ENCODE measurements at places on chromosomes 3 and 15.
A peak's percentile ranks its signal among the peaks of the same experiment; 100 is the strongest.

DNA sequence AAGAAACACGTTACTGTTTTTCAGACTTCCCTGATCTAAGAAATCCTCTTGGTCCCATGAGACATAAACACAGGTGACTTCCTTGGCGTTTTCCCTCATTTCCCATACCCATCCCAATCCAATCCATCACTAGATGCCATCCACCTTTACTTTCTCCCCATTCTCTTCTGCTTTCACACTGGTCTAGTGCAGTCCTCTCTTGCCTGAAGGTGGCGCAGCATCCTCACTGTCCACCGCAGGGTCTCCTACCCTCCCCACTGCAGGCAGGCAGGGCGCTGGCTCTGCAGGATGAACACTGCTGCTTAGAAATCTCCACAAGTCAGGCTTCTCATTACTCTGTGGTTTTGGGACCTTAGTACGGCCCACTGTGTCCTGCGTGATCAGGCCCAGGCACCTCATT, 58.2 kb downstream of the RAB7A start:
- DNase-seq: peak; percentile 30

DNA sequence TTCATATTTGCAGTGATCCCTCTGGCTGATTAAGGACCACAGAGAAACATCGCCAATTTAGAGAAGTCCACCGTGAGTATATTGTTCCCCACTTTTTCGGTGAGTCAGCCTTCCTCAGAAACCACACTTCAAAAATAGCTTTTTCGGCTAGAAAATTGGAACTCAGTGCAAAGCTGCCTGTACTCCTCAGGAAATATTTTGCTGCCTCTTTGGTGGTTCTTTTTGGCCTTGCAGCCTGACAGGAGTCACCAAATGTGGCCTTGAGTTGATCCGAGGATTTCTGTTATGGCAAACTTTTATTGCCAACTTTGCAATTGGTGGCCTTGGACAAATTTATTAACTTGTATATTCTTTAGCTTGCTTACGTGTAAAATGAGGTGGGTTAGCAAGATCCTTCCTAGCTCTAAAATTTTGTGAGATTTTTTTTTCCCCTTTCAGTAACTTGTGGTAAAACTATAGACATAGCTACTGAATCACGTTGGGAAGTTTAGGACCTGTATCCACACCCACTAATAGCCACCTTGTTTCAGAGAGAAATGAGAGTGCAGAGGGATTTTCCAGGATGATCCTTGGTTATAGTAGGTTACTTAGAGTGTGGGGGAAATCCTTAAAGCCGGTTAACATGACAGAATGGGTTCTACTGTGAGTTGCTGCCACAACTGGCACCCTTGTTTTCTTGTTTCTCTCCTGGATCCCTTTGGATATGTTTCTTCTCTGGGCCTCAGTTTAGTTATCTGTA, 9.9 kb downstream of the ARL6IP5 start:
- no peak for DNase-seq

DNA sequence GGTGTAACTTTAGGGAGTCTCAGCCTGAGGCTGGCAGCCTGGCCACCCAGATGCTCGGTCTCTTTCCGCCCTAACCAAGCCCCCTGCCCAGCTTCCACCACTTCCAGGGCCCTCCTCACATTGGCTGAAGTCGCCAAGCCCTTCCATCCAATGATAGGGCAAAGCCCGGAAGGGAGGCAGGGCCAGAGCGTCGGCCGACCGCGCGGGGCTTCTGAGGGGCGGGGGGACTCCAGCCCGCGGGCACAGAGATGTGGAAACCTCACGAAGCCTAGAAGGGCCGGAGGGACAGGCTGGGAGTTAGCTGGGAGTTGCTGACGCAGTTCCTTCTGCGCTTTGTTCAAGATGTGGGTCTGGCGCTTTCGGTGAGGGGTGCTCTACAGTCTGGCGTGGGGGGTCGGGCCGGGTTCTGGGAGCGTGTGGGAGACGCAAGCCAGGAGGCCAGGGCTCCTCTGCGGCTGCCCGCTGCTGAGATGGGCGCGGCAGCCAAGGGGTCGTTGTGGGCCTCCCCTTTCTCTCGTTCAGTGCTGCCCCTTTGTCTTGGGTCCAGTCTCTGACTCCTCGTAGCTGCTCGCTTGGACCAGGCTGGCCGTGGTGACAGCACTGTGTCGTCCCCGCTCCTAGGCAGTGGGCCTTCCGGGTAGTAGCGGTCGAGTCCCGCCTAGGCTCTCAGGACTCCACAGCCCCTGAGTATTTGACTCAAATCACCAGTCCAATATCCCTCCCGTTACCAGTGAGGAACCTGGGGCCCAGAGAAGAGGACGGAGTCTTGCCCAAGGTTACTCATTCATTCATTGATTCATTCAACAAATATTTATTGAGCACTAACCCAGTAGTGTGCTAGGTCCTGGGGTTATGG, at the start of gene ZNF660:
TSS of gene ZNF660 (plus strand) at position 319 of the 856 bp plus-strand sequence. CDS start 9,230 bp downstream, outside the sequence.
- DNase-seq: no peak

GRCh38 chr3:153215966-153216365, 53.9 kb downstream of the RAP2B start:
- DNase-seq: no peak

DNA sequence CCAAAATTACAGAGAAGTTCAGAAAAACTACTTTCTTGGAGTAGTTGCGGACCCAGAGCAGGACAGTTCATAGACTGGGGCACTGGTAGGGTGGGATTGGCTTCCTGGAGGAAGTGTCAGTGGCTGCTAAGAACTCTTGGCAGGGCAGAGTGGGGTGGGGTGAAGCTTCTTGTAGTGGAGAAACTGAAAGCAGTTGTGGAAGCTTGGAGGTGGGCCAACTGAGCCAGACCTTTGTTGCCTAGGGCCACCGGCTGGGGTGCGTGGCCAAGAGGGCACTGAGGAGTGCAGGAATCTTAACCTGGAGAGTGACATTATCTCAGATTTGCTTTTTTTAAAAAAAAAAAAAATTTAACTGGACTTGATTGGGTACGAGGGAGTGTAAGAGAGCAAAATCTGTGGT, 3.1 kb downstream of the KAT2B start:
- DNase-seq: no peak

GRCh38 chr3:30933478-30934207, 39.2 kb upstream of the GADL1 start:
- no peak for DNase-seq

DNA sequence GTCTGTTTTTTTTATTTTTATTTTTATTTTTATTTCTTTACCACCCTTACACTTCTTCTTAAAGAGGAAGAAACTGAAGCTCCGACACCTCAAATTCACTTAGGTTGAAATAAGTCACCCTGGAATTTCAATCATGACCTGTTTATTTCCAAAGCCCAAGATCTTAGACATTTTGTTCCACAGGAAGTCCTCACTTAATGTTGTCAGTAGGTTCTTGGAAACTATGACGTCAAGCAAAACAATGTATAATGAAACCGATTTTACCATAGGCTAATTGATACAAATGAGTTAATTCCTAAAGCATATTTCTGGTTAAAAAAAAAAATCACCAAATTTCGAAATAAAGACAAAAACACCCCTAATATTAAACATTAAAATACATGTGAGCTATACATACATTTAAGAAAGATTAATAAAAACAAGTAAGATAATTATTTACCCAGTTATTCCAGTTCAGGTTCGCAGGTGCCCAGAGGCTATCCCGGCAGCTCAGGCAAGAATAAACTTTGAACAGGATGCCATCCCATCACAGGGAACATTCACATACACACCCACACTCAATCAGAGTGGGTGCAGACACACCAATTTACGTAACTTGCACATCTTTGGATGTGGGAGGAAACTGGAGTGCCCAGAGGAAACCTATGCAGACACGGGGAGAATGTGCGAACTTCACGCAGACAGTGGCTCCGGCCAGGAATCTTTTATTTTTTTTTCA, 391.0 kb downstream of the RAP2B start:
- no peak for DNase-seq
